ENCODE measurements at places on chromosomes 11 and 22.

- DNase-seq: no peak
These were observed at the start of gene SLC22A12 for GRCh38 chr11:64590763-64591221. TSS of gene SLC22A12 (plus strand) at chr11:64591220. CDS start at chr11:64591557, 337 bp downstream.

DNA sequence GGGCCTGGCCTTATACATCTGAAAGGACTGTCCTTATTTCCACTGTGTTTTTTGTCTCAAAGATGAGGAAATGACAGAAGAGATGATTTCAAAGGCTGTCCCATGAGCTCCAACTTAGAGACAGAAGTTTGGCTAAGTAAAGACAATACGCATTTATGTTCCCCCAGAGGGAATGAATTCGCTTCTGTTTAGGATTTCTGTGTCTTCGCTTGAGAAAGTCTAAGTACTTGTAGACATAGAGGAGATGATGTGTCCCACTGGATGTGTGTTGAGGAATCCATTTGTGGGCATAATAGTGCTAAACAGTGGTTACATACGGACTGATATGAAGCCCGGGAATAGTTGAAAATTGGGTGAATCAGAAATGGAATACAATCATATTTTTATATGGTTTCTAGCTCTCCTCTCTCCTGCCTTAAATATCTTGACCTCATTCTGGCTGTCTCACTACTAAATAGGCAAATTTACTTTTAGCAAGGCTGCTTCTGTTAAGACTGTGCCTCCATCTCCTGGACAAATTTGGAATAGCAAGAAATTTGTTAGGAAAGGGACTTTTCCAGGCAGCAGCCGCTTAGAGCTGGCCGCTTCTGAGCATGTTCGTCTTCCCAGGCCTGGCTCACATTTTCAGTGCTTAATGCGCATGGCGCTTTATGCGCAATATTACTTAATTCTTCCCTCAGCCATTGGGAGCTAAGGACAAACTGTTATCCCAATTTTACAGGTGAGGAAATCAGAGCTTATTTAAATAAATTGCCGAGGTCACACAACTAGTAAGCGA, 1.9 kb upstream of the PEX26 start:
- DNase-seq: no peak

DNA sequence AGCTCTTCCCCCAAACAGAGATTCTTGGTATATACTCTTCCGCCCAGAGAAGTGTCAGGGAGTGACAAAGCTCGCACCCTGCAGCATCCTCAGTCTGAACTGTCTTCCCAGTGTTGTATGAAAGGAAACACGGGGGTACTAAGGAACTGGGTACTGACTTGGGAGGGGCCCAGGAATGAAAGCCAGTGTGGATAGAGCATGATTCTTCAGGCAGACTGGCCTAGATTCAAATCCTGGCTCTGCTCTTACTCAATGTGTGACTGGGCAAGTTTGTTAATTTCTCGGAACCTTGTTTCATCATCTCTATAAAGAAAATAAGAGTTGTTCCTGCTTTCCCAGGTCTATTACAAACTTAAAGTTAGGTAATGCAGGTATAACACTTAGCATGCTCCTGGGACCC, 266.0 kb upstream of the NARS2 start:
- no peak for DNase-seq

DNA sequence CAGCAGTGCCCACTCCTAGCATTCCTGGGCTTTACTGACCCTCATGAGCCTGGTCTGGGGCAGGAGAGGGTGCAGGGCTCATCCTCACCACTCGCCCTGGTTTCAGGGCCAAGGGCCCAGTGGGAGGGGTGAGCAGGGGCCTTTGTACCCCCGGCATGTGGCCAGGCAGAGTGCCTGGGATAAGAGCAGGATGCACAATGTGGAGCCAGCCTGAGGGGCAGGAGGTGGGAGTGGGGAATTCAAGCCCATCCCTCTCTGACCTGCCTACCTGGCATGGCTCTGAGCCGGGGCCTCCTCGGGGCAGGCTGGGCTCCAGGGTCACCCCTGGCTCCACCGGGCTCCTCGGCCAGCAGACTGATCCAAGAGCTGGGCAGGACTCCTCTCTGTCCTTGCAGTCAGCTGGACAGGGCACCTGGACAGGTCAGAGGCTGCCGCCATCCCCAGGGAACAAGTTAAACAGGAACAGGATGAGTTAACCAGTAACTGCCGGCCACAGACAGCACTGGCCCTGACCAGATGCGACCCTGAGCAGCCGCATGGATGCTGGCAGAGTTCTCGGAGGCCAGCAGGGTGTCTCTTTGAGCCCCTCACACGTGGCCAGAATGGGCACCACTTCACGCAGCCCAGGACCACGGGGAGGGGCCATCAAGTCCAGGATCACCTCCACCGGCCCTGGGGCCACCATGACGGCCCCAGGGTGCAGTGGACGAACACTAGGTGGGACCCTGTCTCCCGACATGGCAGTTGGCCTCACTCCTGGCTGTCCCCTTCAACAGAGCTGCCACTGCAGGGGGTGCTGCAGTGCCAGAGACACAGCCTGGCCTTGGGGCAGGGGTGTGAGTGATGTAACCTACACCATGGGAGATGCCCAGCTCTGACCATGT, 5.0 kb downstream of the SIGIRR start:
- no peak for DNase-seq

GRCh38 chr11:106457727-106458126, 380.3 kb downstream of the AASDHPPT start:
- DNase-seq: no peak

- DNase-seq: no peak
These were observed 32.4 kb downstream of the GALNT18 start for GRCh38 chr11:11589437-11589836.

DNA sequence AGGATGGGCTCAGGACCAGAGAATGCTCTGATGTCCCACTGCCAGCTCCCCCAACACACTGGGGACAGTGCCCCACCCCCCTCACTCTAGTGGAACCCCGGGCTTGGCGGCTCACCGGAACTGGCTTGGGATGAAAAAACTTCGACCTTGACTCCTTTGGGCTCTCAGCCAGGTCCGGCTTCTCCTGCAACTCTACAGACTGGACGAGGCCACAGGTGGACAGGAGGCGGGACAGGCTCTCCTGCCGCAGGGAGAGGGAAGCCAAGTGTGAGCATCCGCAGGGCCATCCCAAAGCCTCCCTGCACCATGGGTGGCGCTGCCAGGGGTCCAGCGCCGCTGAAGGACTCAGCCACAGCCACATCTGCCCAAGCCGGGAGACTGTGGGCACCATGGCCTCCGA, 3.7 kb downstream of the RRP7A start:
- DNase-seq: no peak

DNA sequence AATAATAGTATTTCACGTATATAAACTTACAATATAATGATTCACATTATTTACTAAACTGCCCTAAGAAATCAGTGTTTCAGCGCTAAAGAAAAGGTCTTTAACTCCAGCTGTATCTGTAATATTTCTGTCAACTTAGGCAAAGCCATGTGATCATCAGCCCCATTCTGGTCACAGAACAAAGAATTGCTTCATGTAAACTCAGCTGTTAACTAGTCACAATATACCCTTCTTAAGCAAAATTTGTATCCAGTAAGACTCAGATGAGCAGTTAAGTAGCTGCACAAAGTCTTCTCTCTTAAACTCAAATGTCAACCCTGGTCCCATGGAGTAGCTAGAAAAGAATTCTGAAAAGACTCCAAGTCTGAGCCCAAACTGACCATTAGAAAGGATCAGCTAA, 26.6 kb downstream of the HPS5 start:
- DNase-seq: no peak

DNA sequence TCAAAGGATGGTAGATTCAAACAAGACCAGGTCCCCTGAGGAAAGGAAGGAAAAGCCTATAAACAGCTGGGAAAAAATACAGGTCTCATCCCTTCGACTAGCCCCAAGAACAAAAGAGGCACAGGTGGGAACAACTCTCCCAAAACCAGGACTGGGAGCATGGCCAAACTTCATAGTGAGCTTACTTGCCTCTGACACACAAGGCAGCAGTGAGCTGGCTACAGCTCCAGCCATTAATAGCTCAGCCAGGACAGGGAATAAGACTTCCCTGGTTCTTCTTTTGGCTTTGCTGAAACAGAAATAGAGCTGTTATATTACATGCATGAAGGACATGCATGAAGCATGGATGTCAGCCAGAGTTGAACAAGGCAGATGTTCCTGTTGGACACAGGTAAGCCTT, at the start of gene OR10A2:
TSS of gene OR10A2 (plus strand) at position 97 of the 400 bp plus-strand sequence. CDS start 6,698 bp downstream, outside the sequence.
- DNase-seq: no peak

GRCh38 chr22:47573141-47573540, 810.7 kb downstream of the TBC1D22A start:
- no peak for DNase-seq

GRCh38 chr11:131850507-131850906, 480.1 kb downstream of the NTM start:
- no peak for DNase-seq

- no peak for DNase-seq
These were observed 1.8 kb upstream of the ARHGEF17 start for GRCh38 chr11:73306069-73306841.
